Esophagus muscularis mucosa (tissue), 4 donors: ENCODE measurements at places on chromosomes 11 and 22. TPM values are rescaled to one million over a fixed set of nuclear protein-coding genes. Genes with fewer than 3 reads are reported as not detected.
A peak's percentile ranks its signal among the peaks of the same experiment; 100 is the strongest.

DNA sequence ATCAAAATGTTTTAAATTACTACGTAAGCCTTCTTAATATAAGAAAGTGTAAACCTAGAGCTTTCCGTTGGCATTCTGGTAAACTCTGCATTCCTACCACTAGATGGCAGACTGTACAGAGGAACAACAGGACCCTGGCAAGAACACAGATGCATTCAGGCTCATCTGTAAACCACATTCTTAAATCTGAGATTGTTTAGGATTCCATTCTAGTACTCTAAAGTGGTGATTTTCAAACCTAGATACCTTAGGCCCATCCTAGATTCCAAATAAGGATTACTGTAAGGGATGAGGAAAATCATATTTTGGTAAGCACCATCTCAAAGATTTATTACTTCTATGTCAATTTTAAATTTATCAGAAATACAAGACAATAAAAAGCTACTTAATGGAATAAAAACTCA, 26.9 kb downstream of the PICALM start:
- H3K27ac ChIP-seq = peak overlapping the region; percentile 70
- peak overlapping the region; percentile 29 for H3K4me3 ChIP-seq

DNA sequence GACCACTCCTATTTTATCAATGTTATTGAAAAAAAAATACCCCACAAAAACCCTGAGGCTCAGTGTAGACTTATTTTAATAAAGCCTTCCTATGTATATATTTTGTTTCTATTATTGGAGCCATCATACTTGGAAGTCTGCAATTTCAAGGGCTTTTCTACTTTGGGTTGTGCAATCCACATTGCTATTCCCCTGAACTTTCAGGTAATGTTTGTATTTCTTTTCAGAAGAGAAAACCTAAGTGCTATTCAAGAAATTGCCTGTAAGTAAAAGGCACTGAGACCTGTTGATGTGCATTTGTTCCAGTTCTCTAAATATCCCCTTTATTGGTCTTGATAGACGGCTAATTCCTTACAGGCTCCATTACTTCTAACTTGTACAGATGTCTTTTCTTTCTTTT, 280.7 kb upstream of the RAG2 start:
- H3K4me1 ChIP-seq = no peaks in the 10 kb centered on the region
- H3K27me3 ChIP-seq = no peaks in the 10 kb centered on the region
- H3K27ac ChIP-seq = no peak overlapping the region
- H3K36me3 ChIP-seq = no peaks in the 10 kb centered on the region
- DNase-seq = no peak

DNA sequence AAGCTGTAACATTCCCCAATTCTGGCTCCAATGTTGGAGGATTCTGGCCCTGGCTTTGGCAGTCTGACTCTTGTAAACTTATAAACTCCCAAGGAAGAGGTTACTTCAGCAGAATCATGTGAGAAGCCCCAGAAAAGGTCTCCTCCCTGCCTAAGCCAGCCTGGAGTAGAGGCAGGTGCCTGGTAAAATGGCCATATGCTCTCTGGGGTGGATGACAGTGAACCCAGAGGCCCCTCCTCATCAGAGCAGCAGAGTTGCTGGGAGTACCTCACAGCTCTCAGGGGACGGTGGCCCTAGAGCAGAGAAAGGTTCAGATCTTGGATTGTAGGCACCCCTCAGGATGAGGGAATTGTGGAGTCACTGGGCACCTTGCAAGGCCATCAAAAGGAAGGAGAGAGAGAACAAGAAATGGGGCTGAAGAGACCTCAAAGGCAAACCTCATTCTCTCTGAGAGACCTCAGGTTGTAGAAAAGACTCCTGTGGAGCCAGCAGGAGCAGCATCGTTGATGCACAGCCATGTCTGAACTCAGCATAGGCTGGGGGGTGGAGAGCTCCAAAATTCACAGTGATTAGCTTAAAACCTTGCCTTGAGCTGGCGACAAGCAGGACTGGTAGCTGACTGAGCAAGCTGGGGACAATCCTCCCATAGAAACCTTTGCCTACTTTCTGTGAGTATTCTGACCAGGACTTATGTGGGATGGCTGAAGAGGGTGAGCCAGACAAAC, 4.9 kb upstream of the P2RY6 start:
- no peak overlapping the region for H3K4me3 ChIP-seq
- H3K27me3 ChIP-seq = peaks cover 9% of the 10 kb centered on the region
- peaks cover 11% of the 10 kb centered on the region for H3K4me1 ChIP-seq
- H3K27ac ChIP-seq = no peak overlapping the region
- no peak for DNase-seq

- H3K4me1 ChIP-seq = peaks cover 4% of the 10 kb centered on the region
- no peak overlapping the region for H3K4me3 ChIP-seq
- DNase-seq = no peak
- H3K36me3 ChIP-seq = no peaks in the 10 kb centered on the region
- no peak overlapping the region for H3K27ac ChIP-seq
- H3K27me3 ChIP-seq = peaks cover 57% of the 10 kb centered on the region
Observed at GRCh38 chr11:17418444-17419081, 30.1 kb upstream of the KCNJ11 start.

GRCh38 chr11:36870361-36870760, 272.3 kb upstream of the RAG2 start:
- H3K4me3 ChIP-seq = no peak overlapping the region
- no peaks in the 10 kb centered on the region for H3K27me3 ChIP-seq
- no peaks in the 10 kb centered on the region for H3K4me1 ChIP-seq
- H3K27ac ChIP-seq = no peak overlapping the region
- peak; percentile 26 for DNase-seq

DNA sequence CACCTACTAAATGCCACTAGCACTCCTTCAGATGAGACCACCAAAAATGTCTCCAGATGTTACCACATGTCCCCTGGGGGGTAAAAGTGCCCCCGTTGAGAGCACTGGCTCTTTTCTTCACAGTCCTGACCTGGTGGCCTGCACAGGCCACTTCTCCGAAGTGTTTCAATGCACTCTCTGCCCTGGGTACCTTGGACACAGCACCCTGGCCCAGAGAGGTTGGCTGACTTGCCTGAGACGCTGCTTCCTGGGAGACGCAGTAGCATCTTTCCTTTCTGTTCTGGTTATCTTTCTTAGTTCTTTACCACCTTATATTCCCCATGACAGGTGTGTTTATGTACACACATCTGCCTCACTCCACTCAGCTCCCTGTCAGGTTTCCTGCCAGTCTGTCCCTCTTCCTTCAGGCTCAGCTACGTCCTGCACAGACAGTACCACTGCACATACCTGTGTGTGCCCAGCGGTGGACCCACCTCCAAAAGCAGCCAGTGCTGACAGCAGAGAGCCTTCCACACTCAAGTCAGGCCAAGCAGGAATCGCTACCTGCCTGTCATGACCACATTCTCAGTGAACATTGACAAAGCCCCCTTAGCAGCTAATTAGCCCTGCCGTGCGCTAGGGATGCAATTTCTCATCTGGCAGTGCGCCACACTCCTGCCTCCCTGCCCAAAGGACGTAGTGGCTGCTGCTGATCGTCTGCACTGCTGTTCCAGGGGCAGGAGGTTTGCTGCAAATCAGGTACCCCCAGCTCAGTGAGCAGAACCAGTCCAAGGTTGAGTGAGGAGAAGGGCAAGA, 39.0 kb downstream of the FAM83F start:
- H3K27me3 ChIP-seq = no peaks in the 10 kb centered on the region
- H3K36me3 ChIP-seq = no peaks in the 10 kb centered on the region
- H3K4me1 ChIP-seq = no peaks in the 10 kb centered on the region
- DNase-seq = no peak
- H3K4me3 ChIP-seq = no peak overlapping the region

The MAPK8IP2 gene
- 3.9 TPM for total RNA-seq

The CDC45 gene
- total RNA-seq = not detected

The AGBL2 gene
- total RNA-seq = not detected

The CRYBB2 gene
- not detected for total RNA-seq
